ENCODE measurements at places on chromosomes 4 and X.

- peak; percentile 85 for DNase-seq
Measured at GRCh38 chr4:145812919-145813318, 125.7 kb downstream of the ZNF827 start.

- no peak for DNase-seq
Measured at GRCh38 chrX:110086162-110086915, 83.4 kb downstream of the TMEM164 start.

DNA sequence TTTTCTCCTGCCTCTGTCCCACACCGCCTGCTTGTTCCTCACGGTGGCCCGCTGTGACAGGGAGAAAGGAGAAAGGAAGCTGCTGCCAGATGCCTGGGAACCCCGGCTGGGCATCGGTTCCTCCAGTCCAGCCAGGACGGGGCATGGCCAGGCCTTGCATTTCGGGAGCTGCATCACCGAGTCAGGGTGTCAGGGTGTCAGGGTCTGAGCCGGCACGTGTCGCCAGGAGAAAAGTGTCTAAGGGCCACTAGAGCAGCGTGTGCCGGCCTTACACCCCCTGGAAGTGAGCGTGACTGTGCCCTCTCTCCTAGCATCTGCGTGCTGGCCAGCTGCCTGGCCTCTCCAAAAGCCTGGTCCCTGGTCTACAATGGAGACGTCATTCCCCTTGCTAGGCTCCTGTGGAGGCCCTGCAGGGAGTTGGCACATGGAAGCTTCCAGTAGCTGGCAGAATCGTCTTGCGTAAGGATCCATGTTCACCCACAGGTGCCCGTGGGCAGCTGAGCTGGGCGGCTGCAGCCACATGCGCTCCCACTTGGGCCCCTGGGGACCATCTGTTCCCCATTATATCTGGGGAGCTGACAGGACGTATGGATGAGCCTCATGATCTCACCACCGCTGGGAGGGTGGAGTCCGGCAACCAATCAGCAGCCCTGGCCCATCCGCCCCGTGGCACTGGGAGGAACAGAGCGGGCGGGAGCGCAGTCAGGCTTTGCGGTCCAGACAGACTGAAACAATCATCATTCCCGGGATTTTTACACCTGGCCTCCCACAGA lies 39.9 kb upstream of the HMX1 start:
- no peak for DNase-seq

DNA sequence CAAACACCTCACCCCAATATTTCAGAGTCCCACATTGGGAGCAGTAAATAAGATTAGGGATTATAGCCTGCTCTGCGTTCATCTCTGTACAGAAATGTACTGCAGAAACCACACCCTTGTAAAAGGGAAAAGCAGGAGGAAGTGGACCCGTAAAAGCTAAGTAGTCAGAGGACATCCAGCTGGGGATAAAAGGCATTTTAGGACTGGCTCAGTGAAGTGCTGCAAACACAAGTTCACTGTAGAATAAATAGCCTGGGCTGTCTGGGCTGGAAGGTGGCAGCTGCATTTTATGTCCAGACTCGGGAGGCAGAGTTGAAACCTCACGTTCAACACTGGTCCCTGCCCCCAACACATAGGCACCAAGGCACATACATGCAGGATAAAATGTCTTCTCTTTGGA lies 178.7 kb upstream of the FAT1 start:
- DNase-seq, result no peak

GRCh38 chrX:149472625-149473024 lies 32.5 kb downstream of the IDS start:
- DNase-seq, result no peak

- DNase-seq, result no peak
Measured at GRCh38 chr4:11426731-11427120, 2.0 kb downstream of the HS3ST1 start.

DNA sequence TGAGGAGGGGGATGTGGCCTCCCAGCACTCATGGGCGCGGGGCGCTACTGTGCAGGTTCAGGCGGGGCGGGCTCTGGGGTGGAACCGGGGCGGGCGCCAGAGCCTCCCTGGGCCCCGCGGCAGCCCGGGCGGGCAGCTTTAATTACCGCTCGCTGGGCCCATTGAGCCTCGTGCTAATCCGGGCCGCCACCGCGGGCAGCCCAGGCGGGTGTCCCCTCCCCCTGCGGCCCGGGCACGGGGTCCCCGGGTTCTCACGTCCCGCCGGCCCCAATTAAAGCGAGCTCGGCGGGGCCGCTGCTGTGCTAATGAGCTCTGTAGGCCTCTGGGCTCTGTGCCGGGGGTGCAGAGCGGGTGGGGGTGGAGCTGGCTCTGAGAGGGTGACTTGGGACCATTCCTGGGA lies 22.8 kb upstream of the FGFR3 start:
- DNase-seq, result no peak

DNA sequence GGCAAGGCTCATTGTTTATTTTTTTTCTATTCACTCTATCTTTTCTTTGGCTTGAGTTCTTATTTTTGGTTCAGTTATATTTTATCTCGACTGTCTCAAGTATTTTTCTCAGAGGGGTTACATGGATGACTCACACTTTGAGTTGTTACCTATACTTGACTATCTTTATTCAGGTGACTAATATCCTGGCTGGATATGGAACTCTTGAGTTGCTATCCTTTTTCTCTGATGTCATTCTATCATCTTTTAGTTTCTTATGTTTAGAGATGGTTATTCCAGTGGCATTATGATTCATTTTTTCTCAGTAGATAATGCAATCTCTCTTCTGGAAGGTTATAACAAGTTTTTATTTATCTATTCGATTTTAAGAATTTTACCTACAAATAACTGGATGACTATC lies 117.9 kb downstream of the COX18 start:
- DNase-seq, result no peak

DNA sequence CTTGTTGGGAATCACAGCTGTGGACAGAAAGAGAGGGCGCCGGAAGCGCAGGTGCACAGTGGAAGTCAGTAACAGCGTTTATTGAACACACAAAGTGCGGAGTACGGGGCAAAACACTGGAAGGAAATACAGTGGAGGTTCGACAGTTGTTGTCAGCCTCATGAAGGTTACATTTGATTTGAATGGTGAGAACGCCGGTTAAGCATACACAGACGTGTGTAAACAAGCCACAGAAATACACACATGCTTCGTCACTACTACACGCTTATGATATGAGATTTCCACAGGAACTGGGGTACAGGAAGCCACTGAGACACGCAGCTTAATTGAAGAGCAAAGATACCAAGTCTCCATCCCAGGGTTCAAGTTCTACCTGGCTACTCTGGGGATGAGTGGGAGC lies 12.0 kb downstream of the CCKAR start:
- no peak for DNase-seq

DNA sequence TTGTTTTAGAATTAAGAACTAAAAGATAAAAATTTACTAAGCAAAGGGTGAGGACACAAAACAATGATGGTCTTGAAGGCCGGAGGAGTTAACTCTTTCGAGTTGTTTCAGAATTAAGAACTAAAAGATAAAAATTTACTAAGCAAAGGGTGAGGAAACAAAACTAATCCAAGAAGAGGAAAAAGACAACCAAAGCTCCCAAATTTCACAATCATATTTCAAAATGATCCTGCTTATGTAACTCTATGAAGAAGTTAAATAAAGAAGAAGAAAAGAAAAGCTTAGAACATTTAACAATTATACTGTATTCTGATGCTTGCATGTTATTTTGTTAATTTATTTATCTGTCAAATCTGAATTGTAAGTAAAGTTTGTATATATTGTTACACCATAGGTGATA lies 154.8 kb upstream of the SLIT2 start:
- DNase-seq, result no peak

- no peak for DNase-seq
Measured at GRCh38 chr4:136392576-136392975, 1139.7 kb downstream of the PCDH18 start.

- DNase-seq, result no peak
Measured at GRCh38 chr4:138835832-138836533, 179.6 kb upstream of the NOCT start.

DNA sequence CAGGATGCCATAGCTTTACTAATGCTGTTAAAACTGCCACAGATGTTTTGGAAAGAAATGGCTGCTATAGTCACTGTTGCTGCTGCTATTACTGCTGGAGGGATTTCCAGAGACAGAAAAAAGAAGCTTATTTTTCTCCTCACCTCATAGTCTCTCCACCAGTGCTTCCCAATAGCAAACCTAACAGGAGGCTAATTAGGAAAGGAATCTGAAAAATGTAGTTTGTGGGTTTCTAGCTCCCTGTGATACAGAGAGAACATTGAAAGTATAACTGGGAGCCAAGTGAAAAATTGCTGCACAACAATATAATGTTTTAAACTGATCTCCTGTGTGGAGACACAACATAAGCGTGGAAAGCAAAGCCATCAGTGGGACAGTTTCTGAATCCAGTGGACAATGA lies 8.6 kb upstream of the TSPAN7 start:
- peak; percentile 17 for DNase-seq

DNA sequence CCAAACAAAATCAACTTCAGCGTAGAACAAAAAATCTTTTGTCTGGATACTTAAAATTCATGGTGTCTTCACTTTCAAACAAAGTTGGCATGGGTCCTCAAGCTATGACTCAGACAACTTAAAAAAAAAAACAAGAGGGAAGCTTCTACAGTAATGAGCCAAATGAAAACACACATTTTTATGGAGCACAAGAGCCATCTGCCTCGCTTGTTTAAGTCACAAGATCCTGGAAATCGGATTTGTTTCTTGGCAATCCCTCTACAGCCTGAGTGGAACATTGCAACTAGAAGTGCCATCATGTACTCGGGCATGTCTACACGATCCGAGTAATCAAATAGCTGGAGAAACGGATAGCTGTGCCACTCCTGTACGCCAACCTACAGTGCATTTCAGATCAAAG lies 22.6 kb downstream of the LAMP2 start:
- DNase-seq, result no peak

DNA sequence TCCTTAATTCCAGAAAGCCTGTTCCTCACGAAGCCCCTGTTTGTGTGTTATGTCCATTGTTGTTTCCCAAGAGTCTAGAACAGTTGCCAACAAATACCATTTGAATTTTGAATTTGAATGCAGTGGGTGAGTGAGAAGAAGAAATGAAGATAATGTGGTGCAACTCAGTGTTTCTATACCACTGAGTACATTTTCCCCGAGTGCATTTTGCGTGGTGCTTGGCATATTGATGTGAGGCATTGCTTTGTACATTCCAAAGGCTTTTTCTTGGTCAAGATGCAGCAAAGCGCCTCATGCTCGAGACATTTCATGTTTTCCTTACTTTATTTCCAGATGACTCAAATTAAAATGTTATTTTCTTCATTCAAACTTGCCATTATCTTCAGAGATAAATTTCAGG lies 253.1 kb upstream of the RPS6KA3 start:
- no peak for DNase-seq

- no peak for DNase-seq
Measured at GRCh38 chrX:154354013-154354412, 20.4 kb downstream of the FLNA start.

DNA sequence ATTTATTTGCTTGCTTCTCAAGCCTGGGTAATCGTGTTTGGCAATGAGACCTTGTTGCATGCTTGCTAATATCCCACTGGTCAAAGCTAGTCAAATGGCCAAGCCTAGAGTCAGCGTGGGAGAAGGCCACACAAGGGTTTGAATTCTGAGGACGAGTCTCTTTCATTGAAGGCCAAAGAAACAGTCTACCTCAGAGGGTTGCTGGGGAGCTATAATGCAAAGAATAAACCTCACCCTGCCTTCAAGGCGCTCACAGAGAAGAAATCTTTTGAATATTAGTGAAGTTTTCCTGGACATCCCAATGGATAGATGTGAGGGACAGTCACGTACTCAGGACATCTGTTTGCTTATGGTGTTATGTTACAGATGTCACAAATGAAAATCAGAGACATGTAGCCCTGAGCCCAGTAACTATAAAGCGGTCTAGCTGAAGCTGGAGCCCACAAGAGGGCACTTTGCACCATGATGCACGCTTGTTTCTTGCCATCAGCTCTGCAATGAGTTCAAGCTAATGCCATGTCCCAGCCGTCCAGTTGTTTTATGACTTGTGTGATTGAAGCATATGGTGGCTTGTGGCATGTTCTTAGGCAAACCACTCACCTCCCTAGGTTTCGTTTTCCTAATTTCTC lies 1.1 kb upstream of the TLR3 start:
- DNase-seq, result peak; percentile 72

- DNase-seq, result no peak
Measured at GRCh38 chr4:185464183-185464582, 7.3 kb downstream of the CCDC110 start.

GRCh38 chr4:48787056-48787455 lies 7.0 kb upstream of the FRYL start:
- no peak for DNase-seq

GRCh38 chrX:15418041-15418706 lies 34.0 kb upstream of the VEGFD start:
- no peak for DNase-seq
